ENCODE measurements at places on chromosomes 5 and 9. TPM values are rescaled to one million over a fixed set of nuclear protein-coding genes. Genes with fewer than 3 reads are reported as not detected.

PAEP gene
- not detected for total RNA-seq

GRCh38 chr9:23322392-23322791 lies 503.6 kb downstream of the ELAVL2 start:
- no peak for DNase-seq

DNA sequence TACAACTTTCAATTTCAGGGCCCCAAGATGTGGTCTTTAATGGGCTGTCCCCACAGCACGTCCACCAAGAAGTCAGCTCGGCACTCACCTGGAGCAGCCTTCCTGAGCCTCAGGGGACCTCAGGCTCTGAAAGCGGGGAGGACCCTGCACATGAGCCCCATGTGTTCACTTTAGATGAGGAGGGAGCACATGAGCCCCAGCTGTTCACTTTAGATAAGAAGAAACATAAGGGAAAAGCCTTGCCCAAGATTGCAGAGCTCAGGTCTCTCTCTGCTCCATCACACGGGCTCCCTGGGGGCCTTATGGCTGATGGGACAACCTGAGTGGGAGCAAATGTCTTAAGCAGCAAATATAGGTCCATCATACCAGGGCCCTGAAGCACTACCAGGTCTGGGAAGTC lies 56.4 kb downstream of the NIPSNAP3B start:
- DNase-seq = no peak

GRCh38 chr9:133048595-133048994 lies 13.2 kb upstream of the CEL start:
- DNase-seq = no peak

DNA sequence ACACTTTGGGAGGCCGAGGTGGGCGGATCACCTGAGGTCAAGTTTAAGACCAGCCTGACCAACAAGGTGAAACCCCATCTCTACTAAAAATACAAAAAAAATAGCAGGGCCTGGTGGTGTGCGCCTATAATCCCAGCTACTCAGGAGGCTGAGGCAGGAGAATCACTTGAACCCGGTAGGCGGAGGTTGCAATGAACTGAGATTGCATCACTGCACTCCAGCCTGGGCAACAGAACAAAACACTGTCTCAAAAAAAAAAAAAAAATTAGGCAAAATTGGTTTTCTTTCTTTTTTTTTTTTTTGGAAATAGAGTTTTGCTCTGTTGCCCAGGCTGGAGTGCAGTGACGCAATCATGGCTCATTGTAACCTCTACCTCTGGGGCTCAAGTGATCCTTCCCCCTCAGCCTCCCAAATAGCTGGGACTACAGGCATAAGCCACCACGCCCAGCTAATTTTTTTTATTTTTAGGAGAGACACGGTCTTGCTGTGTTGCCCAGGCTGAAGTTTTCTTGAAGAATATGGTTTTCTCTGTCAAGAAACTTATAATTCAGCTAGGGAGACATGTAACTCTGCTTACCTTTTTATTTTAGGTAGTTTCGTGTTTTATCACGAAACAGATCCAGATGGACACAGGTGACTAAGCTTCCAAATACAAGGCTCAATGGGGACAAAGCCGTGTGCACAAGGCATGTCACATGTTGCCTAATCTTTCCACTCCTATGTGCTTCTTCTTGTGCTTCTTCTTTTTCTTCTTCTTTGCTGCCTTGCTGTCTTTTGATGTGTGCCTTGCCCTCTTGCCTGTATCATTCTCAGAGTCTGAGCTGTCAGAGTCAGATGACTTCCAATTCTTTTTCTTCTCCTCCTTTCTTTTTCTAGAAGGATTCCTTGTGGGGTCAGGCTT lies 14.3 kb downstream of the TTC1 start:
- DNase-seq = no peak

- DNase-seq = peak; percentile 70
Observed at GRCh38 chr5:176529741-176530141, 7.5 kb downstream of the RNF44 start.

FOXD1 gene
- total RNA-seq = 15.2 TPM

DNA sequence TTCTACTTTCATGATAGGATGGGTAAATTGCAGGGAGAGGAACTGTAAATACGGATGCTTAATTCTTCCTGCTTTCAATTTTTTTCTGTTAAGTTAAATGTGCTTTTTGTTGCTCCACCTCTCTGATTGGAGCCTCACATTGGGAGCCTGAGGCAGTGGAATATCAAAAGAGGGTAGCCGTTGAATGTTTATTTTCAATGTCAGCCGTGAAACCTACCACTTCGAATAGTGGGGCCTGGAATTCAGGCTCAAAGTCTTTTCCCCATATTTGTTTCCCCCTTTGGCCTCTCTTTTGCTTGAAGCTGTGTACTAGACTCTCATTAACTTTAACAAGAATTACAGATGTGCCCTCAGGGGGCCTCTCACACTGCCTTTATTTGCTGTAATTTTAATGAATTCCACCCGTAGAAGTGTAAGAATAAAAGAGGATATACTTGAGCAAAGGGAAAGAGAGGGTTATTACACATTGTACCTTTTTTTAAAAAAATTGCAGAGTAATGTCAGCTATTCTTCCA lies 29.0 kb downstream of the PSAT1 start:
- no peak for DNase-seq

KIF20A gene
- total RNA-seq = 1.9 TPM

PCSK1 gene
- 1.8 TPM for total RNA-seq

DNA sequence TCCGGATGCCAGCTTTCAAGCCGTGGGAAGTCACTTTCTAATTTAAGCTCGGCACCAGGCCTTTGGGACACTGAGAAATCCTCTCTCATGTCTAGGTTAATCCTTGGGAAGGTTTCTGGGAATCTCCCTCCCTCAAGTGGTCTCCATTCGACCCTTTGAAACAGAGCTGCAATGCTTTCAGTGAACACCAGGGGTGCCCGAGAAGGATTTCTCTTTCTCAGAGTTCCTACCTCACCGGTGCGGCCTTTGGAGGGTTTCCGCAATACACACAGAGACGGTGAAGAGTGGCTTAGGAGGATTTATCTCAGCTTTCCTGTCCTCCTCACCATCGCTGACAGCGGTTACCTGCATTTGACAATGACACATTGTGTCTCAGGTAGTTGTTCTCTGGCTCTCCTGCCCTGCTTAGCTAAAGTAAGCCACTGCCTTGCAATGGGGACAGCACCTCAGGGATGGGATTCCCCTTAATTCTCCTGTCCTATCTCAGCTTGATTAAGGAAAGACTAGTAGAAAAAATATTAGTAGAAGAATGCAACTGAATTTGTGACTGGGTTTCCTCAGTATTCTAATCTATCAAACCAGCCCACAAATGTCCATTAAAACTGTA lies 180.6 kb downstream of the GABRG2 start:
- no peak for DNase-seq

TXNDC8 gene
- total RNA-seq = not detected

ZNF658 gene
- 6.2 TPM for total RNA-seq

GRCh38 chr5:54062958-54063357 lies 247.4 kb downstream of the ARL15 start:
- DNase-seq = no peak

ADAMTSL1 gene
- 50.4 TPM for total RNA-seq

GRCh38 chr5:38135486-38136039 lies 122.8 kb upstream of the EGFLAM start:
- DNase-seq = no peak

ACSL6 gene
- total RNA-seq = 2.3 TPM

KLF4 gene
- total RNA-seq = 87.8 TPM

GRCh38 chr9:70205366-70206020 lies 53.3 kb upstream of the SMC5 start:
- no peak for DNase-seq

CAMK4 gene
- 0.90 TPM for total RNA-seq

DNA sequence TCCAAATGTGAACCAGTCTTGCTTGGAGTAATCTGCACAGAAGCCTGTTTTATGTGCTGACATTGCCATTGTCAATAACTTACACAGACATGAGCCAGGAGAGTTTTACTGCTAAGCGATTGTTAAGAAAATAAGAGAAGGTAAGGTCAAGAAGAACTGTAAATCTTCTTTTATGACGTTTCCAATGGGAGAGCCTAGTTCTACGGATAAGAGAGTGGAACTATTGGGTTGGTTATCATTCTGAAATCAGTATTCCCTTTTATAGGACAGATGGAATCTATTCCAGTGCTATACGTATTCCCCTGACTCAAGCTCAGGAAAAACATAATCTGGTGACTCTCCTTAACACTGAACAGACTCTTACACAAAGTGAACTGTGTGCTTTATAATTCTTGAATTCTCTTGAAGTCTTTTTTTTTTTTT lies 137.9 kb upstream of the OTULINL start:
- no peak for DNase-seq

GLRX gene
- total RNA-seq = 38.5 TPM

GRCh38 chr9:91515074-91515687 lies 91.5 kb upstream of the NFIL3 start:
- DNase-seq = no peak

DNA sequence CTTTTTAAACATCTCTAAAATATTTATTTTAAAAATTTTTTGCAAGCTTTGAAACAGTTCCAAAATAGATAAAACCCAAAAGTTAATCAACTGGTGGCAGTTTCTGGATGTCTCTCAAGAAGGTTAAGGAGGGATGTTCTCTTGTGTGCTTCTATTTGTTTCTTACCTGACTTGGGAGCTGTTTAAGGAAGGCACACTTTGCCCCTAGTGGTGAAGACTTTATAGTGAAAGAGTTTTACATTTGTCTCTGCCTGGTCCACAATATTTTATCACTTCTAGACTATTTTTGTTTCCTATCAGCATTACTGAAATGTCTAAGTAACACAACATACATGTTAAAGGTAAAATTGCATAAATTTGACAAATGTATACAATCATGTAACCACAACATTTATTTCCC lies 552.8 kb downstream of the SEMA5A start:
- no peak for DNase-seq

TSSK1B gene
- 0.18 TPM for total RNA-seq

DNA sequence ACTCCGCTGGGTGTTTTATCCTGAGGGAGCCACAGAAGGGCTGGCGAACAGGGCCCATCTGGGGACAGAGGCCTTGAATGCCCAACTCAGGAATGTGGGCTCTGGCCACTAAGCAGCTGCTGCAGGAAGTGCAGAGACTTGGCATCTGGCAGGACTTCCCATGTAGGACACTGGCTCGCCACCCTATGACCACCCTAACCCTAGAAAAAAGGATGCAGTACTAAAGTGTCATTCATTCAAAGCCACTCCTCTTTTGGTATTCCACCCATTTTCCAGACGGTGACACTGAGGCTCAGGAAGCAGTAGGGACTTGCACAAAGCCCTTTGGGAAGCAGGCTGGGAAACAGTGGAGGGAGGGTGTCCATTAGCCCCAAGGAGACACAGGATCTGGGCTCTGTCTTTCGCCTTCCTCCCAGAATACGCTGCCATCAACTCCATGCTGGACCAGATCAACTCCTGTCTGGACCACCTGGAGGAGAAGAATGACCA lies 3.0 kb downstream of the BBLN start:
- DNase-seq = no peak

DNA sequence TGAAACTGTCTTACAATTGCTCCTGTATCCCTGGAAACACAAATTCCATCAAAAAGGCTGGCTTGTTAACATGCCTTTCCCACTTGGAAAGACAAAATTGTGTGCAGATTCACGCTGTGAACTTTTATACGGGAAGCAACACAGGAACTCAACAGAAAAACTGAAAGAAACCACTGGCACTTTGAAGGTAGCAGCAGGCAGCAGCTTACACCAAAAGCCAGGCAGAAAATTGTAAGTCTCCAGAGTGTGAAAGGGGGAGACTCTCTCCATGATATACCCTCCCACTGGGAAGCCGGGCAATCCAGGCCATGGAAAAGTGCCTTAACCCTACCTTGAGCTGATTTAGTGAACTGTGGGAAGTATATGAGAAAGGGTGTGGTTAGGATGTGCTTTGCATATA lies 943.7 kb downstream of the CDH18 start:
- no peak for DNase-seq

OR1N2 gene
- not detected for total RNA-seq

GRCh38 chr9:25889661-25890060 lies 211.4 kb upstream of the TUSC1 start:
- DNase-seq = no peak

DNA sequence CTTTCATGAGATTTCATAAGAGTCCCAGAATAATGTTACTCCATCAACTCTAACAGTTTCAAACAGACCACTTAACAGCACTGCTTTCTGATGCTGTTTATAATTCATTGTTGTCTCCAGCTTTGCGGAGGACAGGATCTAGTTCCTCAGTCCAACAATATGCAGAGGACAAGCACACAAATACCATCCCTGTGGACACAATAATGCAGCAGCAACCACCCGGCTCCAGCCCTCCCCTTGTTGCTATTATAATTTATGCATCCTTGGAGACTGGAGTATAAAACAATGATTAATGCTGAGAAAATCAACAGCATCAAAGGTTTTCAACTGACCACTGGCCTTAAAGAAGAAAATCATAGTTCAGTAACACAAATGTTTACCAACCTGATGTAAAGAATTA lies 108.3 kb downstream of the DENND1A start:
- no peak for DNase-seq

STX17 gene
- total RNA-seq = 34.1 TPM

GRCh38 chr5:133938039-133938821 lies 30.2 kb downstream of the C5orf15 start:
- DNase-seq = peak; percentile 30

GRCh38 chr5:173479711-173480110 lies 136.7 kb downstream of the BOD1 start:
- DNase-seq = no peak

HEMGN gene
- total RNA-seq = 0.93 TPM

PCDHGA3 gene
- total RNA-seq = 7.4 TPM

CKMT2 gene
- total RNA-seq = 29.3 TPM

ZNF879 gene
- 5.7 TPM for total RNA-seq

- DNase-seq = no peak
Observed at GRCh38 chr5:57955511-57955910, 472.9 kb upstream of the ACTBL2 start.

GRCh38 chr5:141515141-141515540 lies 26.3 kb downstream of the PCDHGC5 start:
- DNase-seq = no peak

DNA sequence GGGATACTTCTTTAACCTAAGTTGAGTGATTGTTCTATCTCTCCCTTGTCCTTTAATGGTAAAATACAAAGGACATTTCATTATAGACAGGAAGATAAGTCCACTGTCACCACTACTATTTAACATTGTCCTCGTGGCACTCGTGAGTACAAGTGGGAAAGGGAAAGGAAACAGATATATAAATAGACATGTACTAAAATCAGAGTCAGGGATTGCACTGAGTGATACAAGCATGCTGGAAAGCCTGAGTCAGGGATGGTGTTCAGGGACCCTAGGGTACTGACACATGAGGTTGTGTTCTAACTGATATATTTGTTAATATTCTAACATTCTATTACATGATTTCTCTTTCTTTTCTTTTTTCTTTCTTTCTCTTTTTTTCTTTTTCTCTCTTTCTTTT lies 74.8 kb upstream of the FAM170A start:
- DNase-seq = no peak

Data from aorta (tissue), 5 donors.